Keratinocyte (primary cell): ENCODE measurements at places on chromosomes 11 and 22.

DNA sequence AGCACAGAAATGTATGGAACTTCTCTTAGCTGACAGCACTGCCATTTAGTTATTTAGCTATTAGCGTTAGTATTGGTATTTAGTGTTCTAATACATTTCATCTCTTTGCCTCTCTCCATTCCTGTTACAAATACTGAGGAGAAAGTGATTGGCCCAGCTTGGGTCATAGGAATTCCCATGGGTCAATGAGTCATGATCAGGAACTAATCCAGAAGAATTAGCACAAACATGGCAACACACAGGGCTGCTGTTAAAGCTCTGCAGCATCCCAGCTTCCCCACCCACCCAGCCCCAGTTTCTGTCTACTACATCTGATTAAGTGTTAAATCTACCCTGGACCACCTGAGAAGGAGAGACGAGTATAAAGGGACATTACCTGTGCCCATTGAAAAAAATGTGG is 36.1 kb downstream of the PDGFD start:
- no peak for DNase-seq

DNA sequence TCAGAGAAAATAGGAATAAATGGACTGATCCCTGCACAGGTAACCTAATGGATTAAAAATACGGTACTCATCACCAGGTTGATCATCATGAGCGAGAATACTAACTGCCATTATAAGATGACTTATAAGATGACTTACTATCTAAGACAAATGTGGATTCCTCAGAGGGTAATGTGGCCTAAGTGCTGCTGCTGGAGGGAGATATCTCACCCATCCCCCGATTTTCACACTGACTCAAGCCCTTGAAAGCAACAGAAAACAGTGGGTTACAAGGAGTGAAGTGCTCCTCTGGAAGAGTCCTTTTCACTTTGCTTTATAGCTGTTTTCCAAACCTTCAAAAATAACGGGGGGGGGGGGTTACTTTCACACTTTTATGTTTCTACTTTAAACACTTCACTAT is 920 bp downstream of the TMEM218 start:
- no peak for DNase-seq

GRCh38 chr22:35506259-35506570 is 34.4 kb upstream of the RASD2 start:
- no peak for DNase-seq

DNA sequence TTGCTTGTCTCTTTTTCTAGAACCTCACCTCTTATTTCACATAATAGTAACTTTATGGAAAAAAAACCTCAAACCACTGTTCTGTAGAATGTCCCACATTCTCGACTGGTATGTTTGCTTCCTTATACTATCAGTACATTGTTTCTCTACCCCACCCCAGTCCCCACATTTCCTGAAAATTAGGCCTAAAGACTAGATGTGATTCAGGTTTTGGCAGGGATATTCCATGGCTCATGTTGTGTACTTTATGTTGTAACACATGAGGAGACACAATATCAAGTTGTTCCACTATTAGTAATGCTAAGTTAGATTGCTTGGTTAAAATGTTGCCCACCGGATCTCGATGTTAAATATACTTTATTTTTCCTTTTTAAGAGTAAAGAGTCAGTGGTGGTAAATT is 34.7 kb downstream of the DDIAS start:
- DNase-seq, result no peak

GRCh38 chr22:44362249-44363012 is 49.7 kb upstream of the SHISAL1 start:
- DNase-seq, result no peak

DNA sequence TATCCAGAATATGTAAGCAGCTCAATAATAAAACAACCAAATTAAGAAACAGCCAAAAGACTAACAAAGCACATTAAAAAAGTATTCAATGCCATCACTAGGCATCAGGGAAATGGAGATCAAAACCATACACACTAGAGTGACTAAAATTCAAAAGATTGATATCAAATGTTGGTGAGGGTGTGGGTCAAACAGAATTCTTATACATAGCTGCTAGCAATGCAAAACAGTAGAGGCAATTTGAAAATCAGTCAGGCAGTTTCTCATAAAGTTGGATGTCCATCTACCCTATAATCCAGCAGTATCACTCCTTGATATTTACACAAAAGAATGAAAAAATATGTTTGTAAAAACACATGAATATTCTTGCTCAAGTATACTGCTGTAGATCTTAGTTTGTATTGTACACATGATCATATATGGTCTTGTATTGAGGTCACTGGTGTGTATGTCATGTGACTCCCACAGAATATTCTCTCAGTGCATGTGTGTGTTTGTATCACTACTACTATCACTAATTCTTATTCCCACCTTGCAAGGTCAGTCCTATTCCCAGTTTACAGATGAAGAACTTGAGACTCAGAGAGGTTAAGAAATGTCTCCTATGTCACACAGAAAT is 54.9 kb downstream of the SLC5A1 start:
- no peak for DNase-seq

GRCh38 chr22:27776650-27776958 is 25.0 kb downstream of the MN1 start:
- DNase-seq, result no peak

- DNase-seq, result no peak
Measured at GRCh38 chr11:2378527-2379210, 1.6 kb downstream of the CD81 start.

GRCh38 chr22:37677493-37677974 is 2.1 kb downstream of the LGALS1 start:
- DNase-seq, result no peak

GRCh38 chr11:72631806-72632731 is 42.2 kb downstream of the PDE2A start:
- DNase-seq, result no peak

GRCh38 chr11:56845121-56845732 is 96.7 kb upstream of the OR9G4 start:
- no peak for DNase-seq

DNA sequence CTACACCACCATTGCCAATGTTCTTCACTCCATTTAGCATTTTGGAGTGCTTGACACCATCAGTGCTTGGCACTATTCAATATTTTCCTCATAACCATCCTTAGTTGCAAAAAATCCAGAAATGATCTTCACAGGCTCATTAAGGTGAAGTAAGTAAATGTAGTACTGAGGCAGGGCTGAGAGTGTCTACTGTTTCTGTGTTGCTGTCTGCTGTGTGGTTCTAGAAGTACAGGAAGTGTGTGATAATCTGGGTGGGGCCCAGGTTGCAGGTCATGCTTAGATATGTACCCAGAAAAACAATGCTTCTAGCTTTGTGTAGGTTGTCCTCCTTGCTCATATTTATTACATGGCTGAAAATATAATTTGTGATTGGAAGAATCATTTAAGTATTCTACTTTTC is 411.8 kb upstream of the CCDC179 start:
- DNase-seq, result no peak

GRCh38 chr11:66071381-66071801 is 1.3 kb downstream of the PACS1 start:
- no peak for DNase-seq

GRCh38 chr11:75197512-75198277 is 42.9 kb upstream of the TPBGL start:
- no peak for DNase-seq

DNA sequence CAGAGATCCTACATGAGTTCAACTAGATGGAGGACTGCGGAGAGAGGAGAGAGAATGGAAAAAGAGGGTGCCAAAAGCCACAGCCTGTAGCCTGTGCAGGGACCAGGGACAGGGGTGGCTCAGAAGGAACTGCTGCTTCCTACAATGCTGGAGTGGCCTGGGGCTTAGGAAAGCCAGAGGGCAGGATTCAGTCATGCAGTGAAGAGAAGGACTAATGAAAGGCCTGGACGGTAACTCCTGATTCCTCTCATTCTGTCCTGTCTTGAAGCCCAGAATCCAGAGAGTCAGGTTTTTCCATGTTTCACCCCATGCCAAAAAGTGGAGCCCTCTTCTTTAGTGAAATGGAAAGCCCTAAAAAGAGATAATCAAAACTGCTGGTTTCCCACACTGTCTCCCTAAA is 48.4 kb upstream of the INCENP start:
- no peak for DNase-seq
